CD4-positive, alpha-beta T cell treated with Interleukin-12 subunit alpha and Interleukin-12 subunit beta, for 1 hour (primary cell): ENCODE measurements at places on chromosomes 7 and 10.

GRCh38 chr7:26543340-26543739 lies 251.7 kb downstream of the SNX10 start:
- no peak for DNase-seq

- DNase-seq, result no peak
Observed at GRCh38 chr10:99326871-99327270, 2.3 kb upstream of the CNNM1 start.

DNA sequence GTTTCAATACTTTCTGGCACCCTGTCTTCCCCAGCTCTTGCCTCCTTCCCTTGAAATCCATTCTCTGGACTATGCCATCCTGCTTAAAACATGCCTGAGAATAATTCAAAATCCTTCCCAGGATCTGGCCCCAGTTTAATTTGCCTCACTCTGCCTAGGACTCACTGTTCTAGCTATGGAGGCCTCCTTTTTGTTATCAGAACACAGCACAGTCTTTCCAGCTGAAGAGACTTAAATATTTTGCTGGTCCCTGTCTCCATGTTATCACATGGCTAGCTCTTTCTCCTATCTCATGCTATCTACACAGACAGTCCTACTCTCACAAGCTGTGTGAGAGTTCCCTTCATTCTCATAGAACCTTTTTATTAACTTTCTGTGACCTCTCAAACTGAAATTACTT lies 194.8 kb downstream of the RNLS start:
- DNase-seq, result no peak

- DNase-seq, result no peak
Observed at GRCh38 chr10:24344695-24345463, 135.9 kb downstream of the KIAA1217 start.

GRCh38 chr7:20173828-20174227 lies 43.4 kb downstream of the MACC1 start:
- DNase-seq, result no peak

DNA sequence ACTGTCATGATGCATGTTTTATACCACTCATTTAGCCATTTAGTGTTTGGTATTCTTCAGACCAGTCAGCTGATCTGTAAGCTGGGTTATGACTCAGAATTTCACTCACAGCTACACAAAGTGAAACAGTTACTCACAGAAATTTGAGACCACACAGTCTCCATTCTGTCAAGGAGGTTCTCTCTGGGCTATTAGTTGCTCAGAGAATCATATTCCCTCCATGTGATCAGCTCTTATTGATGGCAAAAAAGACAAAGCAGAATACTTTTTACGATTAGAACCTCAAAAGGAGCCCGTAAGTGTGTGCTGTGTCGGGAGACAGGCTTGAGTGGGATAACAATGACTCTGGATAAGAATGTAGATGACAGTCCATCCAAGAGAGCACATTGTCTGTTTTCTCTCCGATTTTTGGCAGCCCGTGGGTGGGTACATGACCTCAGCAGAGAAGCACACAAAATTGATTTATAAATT lies 277.6 kb upstream of the SORCS1 start:
- DNase-seq, result no peak
